Stimulated activated CD8-positive, alpha-beta memory T cell treated with anti-CD3 and anti-CD28 coated beads, Interleukin-2, amount 100 ng/mL, for 48 hours (primary cell): ENCODE measurements at places on chromosomes 3 and 15.
A peak's percentile ranks its signal among the peaks of the same experiment; 100 is the strongest.

DNA sequence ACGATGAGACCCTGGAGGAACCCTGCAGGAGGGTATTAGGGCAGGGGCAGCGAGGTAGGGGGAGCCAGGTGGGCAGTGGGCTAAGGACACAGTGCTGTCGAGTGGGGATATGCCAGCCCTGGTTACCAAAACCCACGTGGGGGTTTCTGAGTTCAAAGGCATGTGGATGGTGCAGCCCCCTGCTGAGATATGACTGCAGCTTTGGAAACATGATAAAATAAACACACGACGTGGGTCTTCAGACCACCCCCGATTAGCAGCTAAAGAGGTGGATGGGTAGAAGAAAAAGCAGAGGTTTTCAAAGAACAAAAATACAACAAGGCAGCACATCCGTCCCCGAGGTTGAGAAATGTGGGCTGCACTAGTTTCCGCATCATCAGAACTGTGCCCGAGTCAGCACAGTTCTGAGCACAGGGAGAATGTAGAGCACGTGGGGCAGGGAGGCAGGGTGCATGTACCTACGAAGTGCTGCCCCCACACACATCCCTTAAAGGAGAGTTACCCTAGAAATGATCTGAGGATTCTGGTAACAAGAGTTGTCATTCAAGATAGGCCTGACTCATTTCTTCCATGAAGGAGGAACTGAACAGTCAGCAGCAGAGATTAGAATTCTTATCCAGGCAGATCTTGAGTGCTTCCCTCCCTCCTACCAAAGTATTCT, 121.3 kb downstream of the RPLP1 start:
- DNase-seq, result peak; percentile 42

DNA sequence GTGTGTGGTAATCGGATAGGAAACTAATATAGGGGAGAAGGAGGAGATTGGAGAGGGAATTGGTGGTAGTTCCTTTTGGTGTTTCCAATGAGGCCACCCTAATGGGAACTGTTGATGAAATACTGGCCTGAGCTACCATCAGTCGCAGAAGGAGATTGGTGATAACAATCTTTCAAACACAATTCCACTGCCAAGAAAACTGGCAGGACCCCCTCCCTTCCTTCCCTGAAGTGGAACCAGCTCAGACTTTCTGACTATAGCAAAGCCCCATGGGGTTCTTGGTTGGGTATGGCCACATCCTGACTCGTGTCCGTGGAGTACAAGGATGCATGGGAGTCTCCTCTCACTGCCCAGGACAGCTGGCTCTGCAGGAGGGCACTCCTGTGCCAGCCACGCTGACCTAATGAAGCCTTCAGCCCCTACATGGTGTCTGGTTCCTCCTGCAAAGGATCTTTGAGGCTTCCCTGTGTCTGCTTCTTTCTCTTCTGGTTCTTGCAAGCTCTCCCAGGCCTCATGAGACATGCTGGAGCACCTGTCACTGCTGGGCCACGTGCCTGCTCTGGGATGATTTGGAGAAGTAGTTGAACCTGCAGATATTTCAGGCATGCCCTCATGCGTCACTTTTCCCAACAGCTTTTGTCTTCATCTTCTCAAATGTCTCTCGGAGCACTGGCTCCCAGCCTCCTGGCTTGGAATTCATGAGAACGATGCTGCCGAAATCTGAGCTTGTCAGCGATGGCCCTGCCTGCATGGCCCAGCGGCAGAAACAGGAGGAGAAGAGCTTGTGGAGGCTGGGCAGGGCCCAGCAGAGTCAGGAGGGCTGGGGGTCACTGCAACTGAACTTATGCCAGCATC, 90.0 kb upstream of the ADPGK start:
- DNase-seq, result no peak

DNA sequence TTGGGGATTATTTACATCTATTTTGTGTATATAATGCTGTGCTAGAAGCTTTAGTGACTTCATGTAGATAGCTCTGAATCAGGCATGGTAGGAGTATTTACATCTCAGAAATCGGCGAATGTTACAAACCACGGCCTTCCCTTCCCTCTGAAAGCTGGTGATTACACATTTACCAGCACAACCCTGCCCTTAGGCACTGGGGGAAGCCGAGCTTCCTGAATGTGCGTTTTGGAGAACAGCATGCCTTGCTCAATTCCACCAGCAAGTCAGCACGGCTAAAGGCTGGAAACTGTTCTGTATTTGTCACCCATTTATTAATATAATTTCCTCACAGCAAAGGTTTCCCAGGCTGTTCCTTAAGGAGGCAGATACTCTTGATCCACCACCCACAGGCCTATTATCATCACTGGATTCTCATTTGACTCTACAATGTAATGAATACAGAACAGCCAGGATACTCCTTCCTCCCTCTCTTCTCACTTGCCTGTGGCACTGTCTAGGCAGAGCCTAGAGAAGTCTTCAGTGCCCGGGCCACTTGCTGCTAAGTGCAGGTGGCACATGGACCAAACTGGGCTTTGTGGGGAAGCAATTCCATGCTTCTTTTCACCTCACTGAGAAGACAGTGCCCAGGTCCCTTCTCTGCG, 55.2 kb upstream of the CACNA2D3 start:
- no peak for DNase-seq

DNA sequence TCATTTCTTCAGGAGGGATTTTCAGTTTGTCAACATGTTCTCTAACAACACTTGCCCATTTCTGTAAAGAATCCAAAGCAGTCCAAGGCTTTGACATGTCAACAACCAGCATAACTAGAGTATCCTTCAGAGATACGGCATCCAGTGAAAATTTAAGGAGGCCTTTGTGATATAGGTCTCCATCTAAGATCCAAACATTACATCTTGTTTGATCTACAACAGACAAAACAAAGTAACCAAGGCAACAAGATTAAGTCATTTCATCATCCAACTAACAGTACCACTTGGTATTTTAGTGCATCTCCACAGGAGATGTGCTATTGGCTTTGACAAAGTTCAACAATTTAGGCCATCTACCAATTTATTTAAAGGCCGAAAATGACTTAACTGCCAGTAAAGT, 25.8 kb downstream of the DYNC1LI1 start:
- no peak for DNase-seq
